ENCODE measurements at places on chromosomes 3 and 15.
A peak's percentile ranks its signal among the peaks of the same experiment; 100 is the strongest.

DNA sequence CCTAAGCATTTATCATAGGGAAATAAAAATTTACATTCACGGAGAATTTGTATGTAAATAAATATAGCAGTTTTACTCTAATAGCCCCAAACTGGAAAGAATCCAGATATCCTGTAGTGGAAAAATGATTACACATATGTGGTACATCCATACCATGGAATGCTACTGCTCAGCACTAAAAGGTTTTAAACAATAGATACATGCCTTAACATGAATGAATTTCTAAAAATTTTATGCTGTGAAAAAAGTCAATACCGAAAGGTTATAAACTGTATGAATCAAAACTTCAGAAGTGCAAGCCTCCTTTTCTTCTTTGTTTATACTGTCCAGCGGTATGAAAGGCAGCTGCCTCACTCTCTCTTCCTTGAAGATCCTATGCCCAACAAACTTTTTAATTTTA, 37.5 kb upstream of the MCTP2 start:
- no peak for DNase-seq

- no peak for DNase-seq
Observed at GRCh38 chr3:20071175-20071574, 30.9 kb downstream of the KAT2B start.

GRCh38 chr3:174377684-174378083, 481.4 kb upstream of the NAALADL2 start:
- no peak for DNase-seq

DNA sequence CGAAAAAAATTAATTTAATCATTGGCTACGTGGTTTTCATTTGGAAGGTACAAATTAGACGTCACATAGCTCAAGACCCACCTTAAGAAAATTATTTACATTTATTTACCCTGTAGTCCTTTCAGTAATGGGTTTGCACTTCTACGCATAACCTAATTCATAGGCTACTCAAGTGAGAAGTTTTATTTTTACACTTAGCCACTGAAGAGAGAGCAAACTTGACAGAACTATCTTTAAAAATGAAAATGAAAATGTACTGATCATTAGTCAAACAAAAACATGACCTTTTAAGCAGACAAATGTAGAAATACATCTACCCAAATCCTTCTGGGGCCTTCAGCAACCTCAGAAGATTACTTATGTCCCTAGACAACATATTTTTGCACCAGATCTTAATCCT, 269.4 kb upstream of the TTC14 start:
- no peak for DNase-seq

DNA sequence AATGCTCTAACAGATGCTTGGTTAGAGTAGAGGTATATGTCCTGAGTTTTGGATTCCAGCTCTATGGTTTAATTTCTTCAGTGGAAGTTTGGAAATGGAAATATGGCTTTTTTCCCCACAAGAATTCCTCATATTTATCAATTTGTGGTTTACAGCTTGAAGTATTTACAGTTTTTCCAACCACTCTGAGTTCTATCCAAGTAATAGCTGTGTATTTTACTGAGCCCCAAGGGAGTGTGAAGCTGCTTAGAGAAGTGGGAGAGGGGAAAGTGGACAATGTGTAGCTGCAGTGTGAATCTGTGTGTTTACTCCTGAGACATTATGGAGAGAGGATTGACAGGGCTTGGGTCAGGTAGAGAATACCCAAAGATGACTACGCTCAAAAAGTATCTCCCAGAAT, 54.5 kb downstream of the NEK11 start:
- no peak for DNase-seq

DNA sequence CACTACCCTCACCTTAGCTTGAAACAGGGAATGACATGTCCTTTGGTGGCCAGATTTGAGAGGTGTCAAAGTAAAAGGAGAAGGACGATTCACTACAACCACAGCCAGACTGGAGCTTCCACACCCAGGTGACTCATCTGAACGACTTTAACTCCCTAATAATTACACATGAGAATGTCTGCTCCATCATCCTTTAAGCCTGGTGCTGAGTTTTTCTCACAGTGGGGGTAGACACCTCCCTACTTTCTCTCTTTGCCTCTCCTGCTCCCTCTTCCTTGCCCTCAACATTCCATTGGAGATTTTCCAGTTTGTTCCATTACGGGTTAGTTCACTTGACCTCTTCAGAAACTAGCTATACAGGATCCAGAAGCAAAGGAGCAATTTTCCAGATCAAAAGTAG, 154.3 kb upstream of the BHLHE40 start:
- DNase-seq = no peak

DNA sequence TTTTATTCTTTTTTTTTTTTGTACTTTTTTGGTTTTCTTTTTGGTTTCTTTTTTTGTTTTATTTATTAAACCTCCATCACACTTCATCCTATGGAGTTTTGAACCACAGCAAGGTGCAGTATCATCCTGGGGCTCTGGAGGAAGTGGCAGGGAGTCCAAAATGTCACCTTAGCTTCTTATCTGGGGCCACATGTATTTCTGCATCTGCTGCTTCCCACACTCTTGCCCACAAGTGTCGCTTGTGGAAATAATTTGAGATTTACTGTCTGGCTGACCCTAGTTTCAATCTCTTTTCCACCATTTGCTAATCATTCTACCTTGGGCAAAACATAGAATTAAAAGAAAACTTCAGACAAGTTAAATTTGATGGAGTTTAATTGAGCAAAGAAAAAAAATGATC, 6.4 kb downstream of the OPA1 start:
- no peak for DNase-seq

GRCh38 chr3:127728417-127729015, 55.8 kb downstream of the ABTB1 start:
- DNase-seq = no peak

GRCh38 chr3:102536456-102536855, 101.6 kb downstream of the ZPLD1 start:
- DNase-seq = peak; percentile 69

DNA sequence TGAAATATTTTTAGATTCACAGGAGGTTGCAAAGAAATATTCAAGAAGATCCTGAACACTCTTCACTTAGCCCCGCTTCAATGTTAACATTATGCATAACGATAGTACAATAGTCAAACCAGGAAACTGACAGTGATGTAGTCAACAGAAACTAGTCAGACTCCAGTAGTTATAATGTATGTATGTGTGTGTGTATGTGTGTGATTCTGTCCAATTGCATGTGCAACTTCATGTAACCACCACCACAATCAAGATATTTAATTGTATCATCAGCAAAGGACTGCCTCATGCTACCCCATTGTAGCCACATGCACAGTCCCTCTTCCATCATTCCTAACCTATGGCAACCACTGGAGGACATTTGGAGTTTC, 77.9 kb downstream of the APBA2 start:
- no peak for DNase-seq

DNA sequence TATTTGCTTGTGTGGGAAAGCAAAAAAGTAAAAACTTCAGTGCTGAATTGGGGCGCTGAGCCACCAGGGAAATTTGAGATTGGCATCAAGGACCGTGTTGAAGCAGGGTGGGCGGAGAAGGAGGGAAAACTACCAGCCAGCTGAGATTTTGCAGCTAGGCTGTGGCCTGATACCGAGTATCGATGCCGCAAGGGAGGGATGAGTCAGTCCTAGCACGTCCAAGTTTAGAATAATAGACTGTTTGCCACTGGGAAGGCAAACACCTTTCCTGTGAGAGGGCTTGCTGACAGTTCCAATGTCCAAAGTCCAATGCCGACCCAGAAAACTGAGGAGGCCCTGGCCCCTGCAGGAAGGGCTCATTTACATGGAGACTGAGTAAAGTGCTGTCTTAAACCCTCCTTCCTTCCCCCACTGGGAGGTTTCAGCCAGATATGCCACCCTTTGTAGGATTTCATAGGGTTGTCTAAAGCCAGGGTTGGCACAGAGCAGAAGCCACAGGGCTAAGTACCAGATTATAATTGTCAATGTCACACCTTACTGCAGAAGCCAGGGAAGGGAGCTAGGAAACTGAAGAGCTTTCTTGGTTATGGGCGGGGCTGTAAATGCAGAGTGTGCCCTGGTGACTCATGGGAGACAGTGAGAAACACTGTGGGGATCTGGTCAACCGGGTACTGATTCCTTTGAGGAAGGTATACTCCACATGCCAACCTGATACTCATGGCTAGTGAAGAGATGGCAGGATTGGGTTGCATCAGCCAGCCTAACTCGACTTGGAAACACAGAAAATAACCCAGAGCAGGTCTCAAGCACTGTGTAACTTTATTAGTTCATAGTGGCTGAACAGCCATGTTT, 28.4 kb upstream of the PIK3CB start:
- peak; percentile 94 for DNase-seq

DNA sequence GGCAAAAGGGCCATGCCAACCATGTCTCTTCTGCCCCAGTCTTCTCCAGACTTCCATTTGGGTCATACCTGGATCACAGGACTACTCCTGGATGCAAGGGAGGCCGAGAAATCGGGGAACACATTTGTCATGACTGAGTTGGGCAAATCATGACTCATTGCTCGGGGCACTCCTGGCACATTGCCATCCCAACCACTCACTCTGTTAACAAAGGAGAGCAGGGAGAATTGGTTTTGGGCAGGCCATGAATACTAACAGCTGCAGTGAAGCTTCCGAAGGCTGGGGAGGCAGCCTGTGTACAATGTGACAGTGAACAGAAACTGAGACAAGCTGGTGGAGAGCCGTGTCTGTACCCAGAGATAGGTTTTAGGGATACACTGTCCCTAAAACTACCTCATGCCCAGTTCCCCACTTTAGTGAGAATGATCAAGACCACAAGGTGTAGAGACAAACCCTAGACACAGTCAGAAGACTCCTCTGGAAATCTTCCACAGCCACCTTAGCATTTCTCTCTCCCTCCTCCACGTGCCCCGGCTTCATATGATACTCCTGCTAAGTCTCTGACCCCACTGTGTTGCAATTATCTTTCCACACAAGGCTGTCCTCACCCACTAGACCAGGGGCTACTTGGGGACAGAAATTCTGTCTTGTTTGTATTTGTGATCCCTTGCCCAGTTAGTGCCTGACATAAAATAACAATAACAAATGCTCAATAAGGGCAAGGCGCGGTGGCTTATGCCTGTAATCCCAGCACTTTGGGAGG, 10.5 kb upstream of the BUB1B start:
- peak; percentile 80 for DNase-seq

GRCh38 chr15:92400980-92401787, 7.5 kb downstream of the ST8SIA2 start:
- DNase-seq = no peak

DNA sequence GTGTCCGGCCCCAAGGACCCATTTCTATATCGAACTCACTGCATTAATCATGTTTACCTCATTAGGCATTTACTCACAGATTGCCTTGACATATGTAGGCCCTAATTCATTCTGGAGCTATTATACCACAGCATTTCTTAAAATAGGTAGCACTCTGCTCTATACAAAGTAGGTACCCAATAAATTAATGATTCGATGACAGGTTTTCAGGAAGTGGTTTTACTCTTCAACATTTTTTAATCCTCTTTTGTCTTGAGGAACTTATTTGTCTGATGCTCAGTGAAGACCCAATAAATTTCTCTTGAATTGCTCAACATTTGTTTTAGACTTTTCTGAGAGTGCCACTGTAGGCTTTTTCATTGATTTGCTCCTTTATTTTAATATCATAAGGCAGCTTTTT, 12.1 kb downstream of the TGFBR2 start:
- DNase-seq = no peak

DNA sequence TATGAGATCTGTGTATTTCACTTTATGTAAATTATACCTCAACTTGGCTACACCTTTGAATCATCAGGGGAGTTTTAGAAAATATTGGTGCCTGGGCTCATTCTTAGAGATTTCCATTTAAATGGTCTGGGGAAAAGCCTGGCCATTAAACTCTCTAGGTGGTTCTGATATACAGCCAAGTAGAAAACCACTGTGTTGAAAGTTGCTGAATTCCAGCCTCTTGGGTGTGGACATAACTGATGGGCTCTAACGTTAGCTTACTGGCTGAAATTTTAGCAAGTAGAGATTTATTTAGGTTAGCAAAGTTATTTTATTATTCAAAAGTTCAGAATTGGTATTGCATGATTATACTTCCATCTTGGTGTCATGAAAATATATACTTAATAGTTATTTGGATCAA, 84.1 kb downstream of the ATG7 start:
- no peak for DNase-seq

DNA sequence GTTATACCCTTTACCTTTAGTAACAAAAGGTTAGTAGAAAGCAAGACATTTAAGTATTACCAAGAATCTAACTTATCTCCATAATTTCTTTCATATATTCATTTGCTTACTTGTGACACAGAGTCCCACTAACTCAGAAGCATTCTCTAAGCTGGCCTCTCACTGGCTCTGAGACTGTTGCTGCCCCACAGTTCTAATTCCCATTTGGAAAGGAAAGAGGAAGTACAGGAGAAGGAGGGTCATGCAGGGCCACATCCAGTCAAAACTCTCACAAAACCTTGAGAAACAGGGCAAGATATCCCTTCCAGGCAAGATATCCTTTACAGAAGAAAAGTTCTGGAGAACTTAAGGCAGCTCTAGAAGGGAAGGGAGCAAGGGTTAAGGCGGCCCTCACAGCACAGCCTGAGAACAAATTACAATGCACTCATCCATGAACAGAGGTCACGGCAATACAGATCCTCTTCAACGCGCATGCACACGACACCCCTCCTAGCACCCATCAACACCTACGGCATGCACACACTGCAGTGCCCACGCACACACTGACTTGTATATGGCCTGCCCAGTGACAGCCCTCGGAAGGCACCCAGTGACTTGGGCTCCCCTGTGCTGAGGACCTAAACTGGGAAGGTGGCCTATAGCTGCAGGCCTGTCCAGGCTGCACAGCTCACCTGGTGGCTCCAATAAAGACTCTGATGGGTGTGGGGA, 13.0 kb upstream of the MYO5C start:
- no peak for DNase-seq

DNA sequence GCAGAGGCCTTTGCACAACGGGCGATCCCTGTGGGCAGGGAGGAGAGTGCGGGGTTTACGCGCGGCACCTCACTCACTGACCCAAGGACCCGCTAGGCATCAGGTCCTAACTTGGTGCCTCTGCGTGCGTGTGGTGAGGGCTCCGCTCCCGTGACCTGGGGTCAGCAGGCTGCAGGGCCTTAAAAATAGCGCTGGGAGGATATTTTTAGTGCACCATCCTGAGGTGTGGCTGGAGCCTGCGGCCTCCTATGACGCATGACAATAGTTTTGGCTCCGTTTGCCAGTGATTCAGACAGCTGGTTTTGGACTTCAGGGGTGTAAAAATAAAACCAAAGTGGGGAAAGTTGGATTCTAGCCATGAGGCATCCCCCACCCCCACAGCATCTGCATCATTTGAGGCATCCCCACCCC, 139.0 kb downstream of the FAM43A start:
- DNase-seq = no peak

DNA sequence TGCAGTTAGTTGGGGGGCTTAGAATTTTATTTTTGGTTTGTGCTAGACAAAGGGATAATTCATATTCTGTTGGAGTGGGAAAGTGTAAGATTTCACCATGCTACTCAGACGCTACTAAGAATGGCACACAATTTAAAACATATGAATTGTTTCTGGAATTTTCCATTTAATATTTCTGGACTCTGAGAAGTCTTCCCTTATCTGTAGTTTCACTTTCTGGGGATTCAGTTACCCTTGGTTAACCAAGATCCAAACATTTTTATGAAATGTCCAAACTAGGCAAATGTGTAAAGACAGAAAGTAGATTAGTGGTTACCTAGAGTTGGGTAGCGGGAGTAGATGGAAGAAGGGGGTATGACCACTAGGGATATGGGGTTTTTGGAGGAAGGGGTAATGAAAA, 53.1 kb downstream of the TCF12 start:
- DNase-seq = no peak

- DNase-seq = no peak
Observed at GRCh38 chr15:45089712-45090373, 24.1 kb downstream of the DUOX2 start.

Measured in DMS53 (cell line).